ENCODE measurements at places on chromosomes 16 and 17. TPM values are rescaled to one million over a fixed set of nuclear protein-coding genes. Genes with fewer than 3 reads are reported as not detected.

Gene KRT24
- not detected for polyA plus RNA-seq

Gene PYY
- polyA plus RNA-seq, result 0.24 TPM

Gene SMG1
- 2.9 TPM for polyA plus RNA-seq

Gene KRT13
- 0.77 TPM for polyA plus RNA-seq

Gene ZNF213
- 6.5 TPM for polyA plus RNA-seq

Gene CD79B
- polyA plus RNA-seq, result not detected

Gene ABCA10
- 0.12 TPM for polyA plus RNA-seq

Gene RAB40B
- polyA plus RNA-seq, result 5.8 TPM

Gene ARHGDIG
- not detected for polyA plus RNA-seq

Gene CLDN7
- polyA plus RNA-seq, result 25.0 TPM

Gene ADAD2
- not detected for polyA plus RNA-seq

Gene IL32
- 54.3 TPM for polyA plus RNA-seq

Gene RAB11FIP4
- 2.6 TPM for polyA plus RNA-seq

Gene FMNL1
- polyA plus RNA-seq, result 2.0 TPM

Gene ZNF821
- polyA plus RNA-seq, result 3.6 TPM

Gene CYGB
- polyA plus RNA-seq, result 15.0 TPM

Gene CHAD
- polyA plus RNA-seq, result not detected

Gene EPX
- polyA plus RNA-seq, result not detected

Data from foreskin keratinocyte (primary cell).